ENCODE measurements at places on chromosomes 1 and 21.

DNA sequence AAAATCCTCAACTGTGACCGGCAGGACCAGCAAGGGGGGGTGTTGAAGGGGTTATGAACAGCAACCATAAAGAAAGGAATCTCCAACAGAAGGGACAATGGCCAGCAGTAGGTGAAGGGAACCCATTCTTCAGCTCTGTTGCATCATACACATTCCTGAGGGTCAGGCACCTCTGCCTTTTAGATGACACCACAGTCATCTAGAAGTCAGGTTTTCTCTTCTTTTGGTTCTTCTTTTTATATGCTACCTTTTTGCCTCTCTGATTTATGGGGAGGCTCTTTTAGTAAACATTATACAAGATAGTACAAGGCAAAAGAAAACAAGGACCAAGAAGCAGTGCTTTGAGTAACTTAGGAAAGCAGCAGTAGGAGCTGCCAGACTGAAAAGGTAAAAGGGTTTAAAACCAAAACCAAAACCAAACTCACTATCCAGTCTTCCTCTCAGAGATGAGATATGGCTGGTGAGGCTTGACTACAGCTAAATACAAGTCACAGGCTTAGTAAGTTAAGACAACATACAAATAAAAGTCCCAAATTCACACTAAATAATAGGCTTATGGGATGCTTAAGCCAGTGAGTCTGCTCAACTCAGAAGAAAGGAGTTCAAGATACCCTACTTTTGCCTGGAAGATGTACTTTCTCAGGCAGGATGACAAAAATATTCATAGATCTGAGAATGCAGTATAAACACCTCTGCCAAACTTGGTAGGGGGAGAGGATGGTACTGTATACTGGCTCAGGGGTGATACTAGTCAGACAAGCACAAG is 4.1 kb downstream of the TEX38 start:
- DNase-seq = no peak

- DNase-seq = no peak
Observed at GRCh38 chr1:6303397-6304012, 42.6 kb upstream of the GPR153 start.

DNA sequence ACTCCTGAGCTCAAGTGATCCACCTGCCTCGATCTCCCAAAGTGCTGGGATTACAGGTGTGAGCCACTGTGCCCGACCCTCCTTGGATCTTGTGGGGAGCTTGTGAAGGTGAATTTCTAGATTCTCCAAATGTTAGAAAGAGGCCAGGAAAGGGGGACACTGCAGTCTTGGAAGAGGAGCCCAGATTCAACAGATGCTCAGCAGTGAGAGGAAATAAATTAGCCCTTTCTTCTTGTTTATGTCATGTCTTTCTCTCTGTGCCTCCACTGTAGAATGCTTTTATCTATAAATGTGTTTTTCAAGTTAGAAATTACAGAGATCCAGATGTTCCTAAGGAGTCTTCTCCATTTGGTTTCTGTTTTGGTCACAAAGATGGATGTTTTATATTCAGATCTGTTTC is 346.6 kb upstream of the KAZN start:
- DNase-seq = no peak

DNA sequence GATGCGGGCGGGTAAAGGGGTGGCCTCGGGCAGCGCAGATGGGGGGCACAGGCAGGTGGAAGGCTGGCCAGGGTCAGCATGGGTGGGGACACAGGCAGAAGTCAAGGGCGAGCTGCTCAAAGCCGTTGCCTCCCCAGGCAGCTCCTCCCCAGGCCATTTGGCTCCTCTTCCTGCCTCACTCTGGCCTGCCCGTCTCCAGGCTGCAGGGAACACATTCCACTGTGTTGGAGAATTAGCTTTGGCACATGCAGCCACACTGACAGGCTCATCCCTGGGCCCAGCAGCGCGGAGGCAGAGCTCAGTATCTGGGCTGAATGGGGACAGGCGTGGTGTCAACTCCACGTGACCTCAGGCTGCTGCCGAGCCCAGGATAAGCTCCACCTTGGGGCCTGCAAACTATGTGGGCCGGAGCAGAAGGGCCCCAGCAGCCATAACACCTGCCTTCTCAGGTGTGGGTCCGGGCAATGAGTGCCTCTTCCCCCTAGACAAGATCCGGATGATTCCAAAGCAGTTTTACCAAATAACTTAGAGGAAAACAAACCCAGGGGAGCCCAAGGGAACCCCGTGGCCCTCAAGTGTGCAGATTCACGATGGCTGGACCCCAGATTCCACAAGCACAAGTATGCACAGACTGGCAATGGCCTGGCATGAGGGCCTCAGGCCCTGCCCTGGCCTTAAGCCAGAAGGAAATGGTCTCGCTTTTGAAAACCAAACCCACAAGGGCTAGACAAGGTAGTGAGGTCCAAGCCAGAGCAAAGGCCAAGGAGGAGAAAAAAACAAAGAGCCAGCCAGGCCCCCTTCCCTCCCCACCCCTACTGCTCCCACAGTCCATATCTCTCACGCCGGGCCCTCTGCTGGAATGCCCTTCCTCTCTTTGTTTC is 40.2 kb downstream of the HSPG2 start:
- DNase-seq = no peak

DNA sequence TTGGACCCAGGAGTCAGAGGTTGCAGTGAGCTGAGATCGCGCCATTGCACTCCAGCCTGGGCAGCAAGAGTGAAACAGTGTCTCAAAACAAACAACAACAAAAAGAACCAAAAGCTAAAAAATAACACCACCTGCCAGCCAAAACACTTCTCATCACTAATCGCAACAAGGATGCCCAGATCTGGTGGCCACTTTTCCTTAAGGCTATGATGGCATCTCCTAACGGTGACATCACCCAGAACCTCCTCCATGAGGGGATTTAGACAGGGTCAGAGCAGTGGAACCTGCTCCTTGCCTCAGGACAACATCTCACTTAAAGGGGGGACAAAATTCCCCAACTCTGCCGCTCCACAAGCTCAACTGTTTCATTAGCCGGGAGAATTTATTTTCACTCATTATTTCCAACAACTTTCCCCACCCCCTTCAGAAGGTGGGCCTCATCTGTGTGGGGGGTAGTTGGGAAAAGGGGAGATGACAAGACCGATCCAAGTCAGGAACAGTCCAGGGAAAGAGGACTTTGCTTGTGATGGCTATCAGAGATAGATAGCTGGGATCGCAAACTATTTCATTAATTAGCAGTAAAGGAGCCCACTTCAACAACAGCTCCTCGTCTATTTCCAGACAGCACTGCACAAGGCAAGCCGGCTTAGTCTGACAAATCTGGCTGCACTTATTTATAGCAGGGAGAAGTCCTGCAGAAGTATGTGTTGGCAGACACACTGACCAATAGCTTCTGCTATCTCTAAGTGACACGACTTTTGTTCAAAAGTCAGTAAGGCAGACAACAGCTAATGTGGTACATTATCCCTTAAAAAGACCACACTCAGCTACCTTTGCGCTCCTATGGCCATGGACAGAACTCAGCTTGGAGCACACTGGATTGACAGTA is 2.6 kb downstream of the PABPC4 start:
- DNase-seq = no peak

- DNase-seq = no peak
Observed at GRCh38 chr1:157968508-157968907, 24.9 kb upstream of the KIRREL1 start.

DNA sequence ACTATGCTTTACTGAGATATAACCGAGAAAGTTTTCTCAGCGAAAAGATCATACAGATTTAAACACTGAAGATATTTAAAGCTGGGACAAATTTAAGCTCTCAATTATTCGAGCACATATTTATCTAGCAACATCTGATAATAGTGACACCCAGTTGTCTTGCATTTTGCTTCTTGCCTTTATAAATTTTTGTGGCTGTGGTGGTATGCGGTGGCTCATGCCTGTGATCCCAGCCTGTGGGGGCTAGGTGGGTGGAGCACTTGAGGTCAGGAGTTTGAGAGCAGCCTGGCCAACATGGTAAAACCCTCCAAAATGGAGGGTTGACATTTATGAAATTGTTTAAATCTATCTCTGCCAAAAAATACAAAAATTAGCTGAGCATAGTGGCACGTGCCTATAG is 312.2 kb downstream of the SPATA17 start:
- DNase-seq = no peak

DNA sequence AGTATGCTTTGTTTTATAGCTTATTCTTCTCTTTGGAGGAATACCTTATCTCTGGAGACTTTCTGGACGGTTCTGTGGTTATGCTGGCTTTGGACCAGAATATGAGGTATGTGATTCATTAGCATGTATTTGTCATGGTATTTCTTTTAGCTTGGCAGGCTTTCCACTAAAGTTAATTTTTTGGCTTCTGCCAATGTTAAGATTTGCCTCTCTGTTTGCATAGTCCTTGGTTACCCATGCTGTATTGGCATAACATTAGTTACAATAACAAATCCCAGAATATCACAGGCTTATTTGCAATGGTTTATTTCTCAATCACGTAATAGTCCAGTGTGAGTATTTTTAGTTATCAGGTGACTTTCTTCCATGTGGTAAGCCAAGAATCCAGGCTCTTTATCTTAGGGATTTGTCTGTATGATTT is 9.7 kb downstream of the ZMPSTE24 start:
- DNase-seq = no peak

DNA sequence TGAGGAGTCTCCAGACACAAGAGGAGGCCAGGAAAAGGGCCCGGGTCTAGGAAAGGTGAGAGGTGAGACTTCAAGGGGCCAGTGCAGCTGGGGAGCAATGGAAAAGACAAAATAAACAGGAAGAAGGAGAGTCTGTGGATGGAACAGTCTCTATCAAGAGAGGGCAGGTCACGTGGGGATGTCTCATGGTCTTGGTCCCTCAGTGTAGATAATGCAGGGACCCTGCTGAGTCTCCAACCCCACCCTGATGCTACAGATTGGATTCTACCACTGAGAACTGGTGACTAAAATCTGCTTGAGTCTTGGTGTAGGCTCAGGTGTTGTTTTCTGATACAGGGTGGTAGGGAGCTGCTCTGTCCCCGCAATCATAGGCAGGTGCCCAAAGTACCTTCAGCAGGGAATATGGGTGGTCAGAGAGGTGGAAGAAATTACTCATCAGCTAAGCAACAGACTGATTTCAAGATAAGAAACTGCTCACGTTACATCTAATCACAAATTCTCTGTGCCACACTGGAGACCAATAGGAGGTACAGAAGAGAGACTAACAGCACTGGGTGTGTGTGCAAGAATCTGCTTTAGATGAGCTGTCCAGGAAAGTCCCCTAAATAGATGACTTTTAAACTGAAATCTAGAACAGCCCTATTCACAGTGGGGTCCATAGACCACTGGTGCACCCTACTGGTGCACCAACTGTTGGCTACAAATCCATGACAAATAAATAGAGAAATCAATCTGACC is 101.5 kb upstream of the TLR5 start:
- peak; percentile 25 for DNase-seq

- DNase-seq = no peak
Observed at GRCh38 chr1:70720109-70720508, 309.0 kb downstream of the CTH start.

DNA sequence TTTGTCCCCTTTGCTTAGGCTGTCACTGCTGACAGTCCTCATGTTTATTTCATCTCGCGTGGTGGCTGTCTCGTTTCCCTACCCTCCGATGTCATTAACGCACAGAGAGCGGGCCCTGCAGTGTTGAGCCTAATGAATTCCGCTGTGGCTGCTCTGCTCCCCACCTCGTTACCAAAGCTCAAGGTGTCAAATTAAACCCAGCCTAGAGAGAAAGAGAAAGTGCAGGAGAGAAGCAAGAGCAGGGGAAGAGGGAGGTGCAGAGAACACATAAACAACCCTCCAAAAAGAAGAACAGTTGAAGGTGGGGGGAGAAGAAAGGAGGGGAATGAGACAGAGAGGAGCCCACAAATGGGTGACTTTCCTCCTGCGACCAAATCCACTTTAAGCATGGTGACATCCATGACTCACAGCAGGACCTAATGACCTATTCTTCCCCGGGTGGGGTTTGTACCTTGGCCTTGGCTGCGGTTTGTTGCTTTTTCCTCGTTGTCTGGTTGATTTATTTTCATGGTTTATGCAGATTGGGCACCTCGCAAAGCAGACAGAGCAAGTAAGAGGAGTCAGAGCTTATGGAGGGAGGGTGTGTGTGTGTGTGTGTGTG is 92.5 kb downstream of the PBX1 start:
- no peak for DNase-seq

DNA sequence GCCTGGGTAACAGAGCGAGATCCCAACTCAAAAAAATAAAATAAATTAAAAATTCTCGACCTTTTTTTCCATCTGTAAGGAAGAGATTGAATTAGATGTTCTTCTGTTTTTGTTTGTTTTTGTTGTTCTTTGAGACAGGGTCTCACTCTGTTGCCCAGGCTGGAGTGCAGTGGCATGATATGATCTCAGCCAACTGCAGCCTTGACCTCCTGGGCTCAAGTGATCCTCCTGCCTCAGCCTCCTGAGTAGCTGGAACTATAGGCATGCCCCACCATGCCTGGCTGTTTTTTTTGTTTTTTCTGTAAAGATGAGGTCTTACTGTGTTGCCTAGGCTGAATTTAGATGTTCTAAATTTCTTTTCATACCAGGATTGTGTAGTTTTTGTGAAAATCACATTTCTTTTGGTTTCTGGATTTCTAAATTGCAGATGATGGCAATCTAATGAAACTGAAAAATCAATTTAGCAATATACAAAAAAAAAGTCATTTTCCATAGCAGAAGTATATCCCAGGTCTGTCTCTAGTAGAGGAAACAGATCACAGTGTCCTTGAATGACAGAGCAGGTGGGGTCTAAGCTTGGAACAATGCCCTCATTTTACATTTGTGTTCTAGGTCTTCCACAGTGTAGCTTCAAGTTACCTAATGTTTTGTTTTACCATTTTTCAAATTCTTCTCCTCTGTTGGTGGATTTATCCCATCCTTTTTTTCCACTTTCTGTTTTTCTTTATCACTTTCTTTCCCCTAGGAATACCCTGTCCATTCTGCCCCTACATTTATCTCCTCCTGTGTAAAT is 20.3 kb downstream of the ZYG11A start:
- no peak for DNase-seq

GRCh38 chr21:15065392-15066122 is 757 bp upstream of the NRIP1 start:
- peak; percentile 83 for DNase-seq

GRCh38 chr1:117367046-117368025 is at the start of gene MAN1A2:
MAN1A2 (plus strand) TSS chr1:117367449; CDS start chr1:117368184, 735 bp downstream.
- DNase-seq = peak; percentile 68

- DNase-seq = peak; percentile 74
Observed at GRCh38 chr1:23838401-23838866, 13.2 kb upstream of the HMGCL start.

- DNase-seq = no peak
Observed at GRCh38 chr1:43034778-43035177, 76.1 kb upstream of the SLC2A1 start.
